LNCaP clone FGC (cell line): ENCODE measurements at places on chromosomes 1 and 21.

DNA sequence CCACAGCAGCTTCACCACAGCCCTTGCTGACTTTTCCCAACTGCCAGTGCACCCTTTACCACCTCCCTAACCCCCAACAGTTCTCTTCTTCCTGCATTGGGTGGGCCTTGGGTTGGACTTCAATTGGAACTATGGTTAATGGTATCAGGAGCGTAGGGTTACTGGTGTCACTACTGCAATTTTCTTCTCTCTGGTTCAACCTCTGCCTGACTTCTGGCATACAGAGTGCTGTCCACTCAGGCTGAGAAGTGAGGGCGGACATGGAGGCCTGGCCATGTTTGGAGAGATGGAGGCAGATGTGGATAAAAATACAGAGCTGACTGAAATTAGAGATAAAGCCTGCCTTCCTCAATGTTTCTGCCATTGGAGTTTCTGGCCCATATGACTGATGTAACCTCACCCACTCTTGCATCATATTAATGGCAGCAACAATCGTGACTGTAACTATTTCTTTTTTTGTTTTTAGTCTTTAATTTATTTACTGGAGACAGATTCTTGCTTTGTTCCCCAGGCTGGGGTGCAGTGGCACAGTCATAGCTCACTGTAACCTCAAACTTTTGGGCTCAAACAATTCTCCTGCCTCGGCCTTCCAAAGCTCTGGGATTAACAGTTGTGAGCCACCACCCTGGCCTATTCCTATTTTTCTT, 87.8 kb downstream of the NAV1 start:
- DNase-seq, result no peak

- DNase-seq, result no peak
Measured at GRCh38 chr21:21688889-21689288, 690.7 kb downstream of the NCAM2 start.

DNA sequence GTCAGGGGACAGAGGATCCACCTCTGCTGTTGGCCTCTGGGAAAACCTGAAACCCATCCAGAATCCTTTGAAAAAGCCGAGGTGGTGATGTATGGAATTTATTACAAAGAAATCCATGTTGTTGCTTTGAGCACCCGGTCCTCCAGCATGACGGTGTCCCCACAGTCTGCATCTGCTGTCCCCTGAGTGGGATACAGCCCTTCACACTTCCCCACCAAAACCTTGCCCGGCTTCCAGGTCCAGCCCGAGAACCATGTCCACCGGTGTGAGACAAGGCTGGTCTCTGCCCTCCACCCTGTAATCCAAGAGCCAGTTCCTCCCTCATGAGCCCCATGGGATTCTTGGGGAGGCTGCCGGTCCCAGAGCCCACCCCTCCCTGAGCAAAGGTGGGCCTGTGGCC, 70.5 kb downstream of the STUM start:
- no peak for DNase-seq

DNA sequence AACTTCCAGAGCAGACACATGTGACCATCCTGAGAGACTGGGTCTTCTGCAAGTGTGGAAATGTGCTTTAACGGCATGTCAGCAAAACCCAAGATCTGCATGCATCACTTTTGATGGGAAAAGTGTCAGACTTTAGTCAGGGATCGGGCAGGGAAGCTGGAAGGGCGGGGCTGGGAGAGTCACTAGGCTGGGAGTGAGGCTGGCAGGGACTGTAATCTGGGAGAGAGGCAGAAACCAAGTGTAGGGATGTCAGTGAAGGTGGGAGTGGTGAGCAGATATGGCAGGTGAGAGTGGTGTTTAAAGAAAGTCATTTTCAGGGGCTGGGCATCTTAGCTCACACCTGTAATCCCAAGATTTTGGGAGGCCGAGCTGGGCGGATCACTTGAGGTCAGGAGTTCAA, 11.3 kb downstream of the CDA start:
- DNase-seq, result no peak

- peak; percentile 54 for DNase-seq
Measured at GRCh38 chr21:21851657-21852056, 853.4 kb downstream of the NCAM2 start.

DNA sequence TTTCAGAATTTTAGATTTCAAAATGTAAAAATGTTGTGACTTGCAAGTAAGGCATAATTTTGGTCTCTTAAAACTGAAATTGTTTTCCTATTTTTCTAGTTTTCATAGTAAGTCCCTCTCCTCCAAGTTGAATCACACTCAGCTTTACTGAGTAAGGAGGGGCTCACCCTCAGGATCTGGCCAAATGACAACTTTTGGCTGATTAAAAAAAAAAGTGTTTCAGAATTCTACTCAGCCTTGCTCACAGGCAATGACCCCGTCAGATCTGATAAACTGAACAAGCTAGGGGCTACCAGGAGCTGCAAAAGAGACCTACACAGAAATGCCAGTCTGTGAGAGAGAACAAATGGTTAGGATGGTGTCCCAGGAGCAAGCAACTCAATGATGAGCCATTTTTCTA, 159.8 kb downstream of the PBX1 start:
- no peak for DNase-seq

DNA sequence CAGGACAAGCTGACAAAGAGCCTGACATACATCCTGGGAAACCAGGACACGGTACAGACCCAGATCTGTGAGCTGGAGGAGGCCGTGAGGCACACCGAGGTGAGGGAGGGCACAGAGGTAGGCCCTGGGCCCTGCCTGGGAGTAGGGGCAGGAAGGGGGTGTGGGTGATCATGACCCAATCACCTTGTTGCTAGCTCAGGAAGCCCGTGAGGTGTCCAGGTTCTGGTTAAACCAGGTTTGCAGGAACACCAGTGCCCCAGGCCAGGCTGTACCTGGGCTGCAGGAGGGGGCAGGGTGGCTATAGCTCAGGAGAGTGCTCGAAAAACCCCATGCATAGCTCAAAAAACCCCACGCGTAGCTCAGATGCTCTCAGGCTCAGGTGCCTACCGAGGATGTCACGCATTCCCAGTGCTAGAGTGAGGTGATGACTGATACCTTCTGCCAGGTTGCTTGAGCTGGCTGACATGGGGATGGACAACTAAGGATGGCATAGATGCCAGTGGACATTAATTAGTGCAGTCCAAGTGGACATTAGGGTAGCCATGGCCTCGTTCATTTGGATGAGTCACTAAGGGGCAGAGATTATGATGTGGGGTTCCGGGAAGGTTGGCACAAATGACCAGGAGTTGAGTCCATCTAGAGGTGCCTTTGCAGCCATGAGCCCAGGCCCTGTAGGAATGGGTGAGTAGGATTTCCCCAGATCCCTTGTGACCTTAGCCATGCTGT, 3.7 kb downstream of the TRIM46 start:
- peak; percentile 91 for DNase-seq

- DNase-seq, result no peak
Measured at GRCh38 chr1:1387098-1388077, 11.7 kb downstream of the CCNL2 start.

GRCh38 chr1:227043755-227044154, 103.7 kb downstream of the COQ8A start:
- no peak for DNase-seq

DNA sequence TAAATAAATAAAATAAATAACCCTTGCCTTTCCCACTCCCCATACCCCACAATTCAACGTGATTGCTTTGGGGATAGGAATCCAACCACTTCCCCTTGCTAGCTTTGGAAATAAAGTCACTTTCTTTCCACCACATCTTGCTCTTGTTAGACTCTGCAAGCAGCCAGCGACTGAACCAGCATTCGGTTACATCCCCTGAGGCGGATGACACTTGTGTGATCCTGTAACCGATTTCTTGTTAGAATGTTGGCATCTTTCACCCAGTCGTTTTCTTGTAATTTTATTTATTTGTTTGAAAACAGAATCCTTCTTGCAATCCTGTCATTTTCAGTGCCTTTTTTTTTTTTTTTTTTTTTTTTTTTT, 1.6 kb upstream of the IFNGR2 start:
- DNase-seq, result no peak

DNA sequence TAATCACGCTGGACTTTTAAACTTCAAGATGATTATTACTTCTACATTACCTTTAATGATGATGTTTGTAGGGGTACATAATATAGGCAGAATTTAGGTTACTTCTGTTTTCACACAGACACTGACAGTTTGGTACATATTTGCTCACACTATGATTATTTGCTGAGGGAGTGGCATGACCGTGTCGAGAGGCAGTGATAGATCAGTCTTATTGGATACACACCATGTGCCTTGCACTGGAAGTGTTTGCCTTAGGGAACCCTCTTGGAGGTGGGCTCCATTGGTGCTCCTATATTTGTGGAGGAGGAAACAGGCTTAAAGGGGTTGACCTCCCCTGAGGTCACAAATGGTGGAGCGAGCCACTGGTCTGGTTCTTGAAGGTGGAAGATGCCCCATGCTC, 132.1 kb downstream of the PRDM2 start:
- DNase-seq, result no peak

DNA sequence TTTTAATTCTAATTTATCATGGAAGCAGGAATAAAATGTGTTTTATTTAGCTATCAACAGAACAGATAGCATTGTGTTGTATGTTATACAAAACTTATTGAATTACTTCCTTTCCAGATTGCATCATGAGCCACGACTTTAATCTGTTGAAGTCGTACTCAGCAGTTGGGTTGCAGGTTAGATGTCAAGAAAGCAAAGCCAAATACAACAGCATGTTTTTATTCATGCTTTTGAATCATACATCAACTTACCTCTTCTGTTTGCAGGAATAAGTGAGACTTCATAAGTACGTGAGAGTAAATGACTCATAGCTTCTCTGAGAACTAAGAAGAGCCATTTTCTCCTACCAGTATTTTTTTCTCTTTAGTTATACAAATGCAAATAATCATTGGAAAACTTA, 110.8 kb upstream of the ADGRL4 start:
- DNase-seq, result no peak

GRCh38 chr1:109995536-109995935, 11.0 kb downstream of the AHCYL1 start:
- DNase-seq, result no peak
